Left renal pelvis (tissue), 4 donors: ENCODE measurements at places on chromosomes 7 and 10. TPM values are rescaled to one million over a fixed set of nuclear protein-coding genes. Genes with fewer than 3 reads are reported as not detected.

Gene PON1
- 0.39 TPM for polyA plus RNA-seq

Gene NPM3
- polyA plus RNA-seq, result 53.8 TPM

DNA sequence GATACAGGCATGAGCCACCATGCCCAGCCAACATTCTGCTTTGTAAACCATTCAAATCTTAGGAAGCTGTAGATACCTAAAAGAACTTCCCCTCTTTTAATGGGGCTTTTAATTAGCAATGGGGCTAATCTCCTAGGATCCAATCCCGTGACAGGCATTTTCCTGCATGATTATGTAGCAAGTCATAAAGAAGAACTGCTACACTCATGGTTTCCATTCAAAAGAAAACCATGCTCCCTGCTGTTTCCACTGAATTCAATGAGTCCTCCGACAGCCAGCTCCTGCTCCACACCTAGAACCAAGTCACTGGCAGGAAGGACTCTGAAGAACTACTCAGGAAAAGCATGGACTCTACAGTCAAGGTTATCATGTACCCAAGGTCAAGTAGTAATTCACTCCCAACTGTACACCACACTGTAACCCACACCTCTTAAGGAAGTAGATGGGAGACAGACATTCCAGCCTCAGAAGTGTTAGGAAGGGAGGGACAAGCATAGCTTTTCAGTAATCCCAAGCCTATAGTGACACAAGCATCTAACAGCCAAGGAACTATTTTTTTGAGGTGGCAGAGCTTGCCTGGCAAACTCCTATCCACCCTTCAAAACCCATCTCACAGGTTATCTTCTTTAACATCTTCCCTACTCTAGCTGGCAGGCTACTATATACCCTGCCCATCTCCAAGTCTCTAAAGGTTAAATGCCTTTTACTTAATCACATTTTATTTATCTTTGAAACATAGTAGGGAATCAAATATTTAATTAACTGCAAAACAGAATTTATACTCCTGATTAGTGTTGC lies 47.5 kb downstream of the CTBP2 start:
- no peak for DNase-seq

GRCh38 chr10:93672890-93673289 lies 29.5 kb downstream of the FRA10AC1 start:
- no peak for DNase-seq

DNA sequence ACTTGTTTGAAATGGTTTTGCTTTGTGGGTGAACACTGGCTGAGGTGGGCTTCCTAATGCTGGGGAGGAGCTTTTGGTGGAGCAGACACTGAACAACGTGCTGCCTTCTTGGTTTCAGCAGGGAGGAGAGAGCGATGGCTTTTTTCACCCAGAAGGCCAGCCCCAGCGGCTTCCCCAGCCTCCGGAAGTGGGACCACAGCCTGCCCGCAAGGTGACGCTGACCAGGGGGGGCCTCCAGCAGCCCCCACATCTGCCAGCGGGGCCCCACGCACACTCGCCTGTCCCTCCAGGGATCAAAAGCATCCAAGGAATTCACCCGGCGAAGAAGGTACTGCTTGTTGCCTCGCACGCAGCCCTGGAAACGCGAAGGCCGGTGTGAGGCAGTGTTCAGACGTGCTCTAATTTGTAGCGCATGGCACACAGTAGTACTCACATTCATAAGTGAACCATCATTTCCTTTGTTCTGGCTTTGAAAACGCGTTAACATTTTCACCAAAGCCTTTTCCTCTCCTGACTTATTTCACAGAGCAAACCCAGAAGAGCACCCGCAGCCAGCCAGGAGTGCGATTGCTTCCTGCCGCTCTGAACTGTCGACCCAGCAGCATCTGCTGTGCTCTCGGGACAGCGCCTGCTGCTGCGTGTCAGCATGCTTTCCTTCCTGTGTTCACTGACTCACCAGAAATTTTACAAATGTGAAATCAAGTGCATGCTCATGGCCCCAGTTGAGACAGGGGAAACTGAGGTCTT lies 48.4 kb downstream of the SHH start:
- no peak for DNase-seq

DNA sequence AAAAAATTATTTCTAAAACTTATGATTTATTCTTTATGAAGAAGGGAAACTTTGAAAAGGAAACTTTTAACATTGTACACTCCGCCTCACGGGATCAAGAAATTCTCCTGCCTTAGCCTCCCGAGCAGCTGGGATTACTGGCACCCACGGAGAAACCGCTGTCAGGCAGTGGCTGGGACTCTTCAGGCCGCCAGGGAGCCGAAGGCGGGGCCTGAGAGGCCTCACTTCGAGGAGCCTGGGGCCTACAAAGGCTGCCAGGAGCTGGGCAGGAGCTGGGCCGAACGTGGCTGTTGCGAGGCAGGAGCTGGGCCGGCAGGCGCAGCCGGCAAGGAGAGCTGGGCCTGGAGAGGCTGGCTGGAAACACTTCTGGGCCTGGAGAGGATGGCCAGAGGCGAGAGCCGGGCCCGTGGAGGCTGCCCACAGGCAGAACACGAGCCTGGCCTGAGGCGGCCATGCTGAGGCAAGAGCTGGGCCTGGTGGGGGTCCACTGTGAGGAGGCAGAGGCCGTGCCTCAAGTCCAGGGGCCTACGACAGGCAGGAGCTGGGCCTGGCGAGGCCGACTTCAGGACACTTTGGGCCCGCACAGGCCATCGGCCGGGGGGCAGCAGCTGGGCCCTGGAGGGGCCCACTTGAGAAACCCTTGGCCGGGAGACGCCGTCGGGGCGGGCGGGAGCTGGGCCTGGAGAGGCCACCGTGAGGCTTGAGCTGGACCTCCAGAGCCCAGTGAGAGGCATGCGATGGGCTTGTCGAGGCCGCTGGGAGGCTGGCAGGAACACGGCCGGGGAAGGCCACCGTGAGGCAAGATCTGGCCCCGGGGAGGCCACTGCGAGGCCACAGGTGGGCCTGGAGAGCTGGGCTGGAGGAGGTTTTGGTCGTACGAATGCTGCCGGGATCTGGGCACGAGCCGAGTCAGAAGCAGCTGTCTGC lies 23.7 kb downstream of the MDH2 start:
- no peak for DNase-seq

- DNase-seq, result no peak
Measured at GRCh38 chr10:114556236-114557122, 101.6 kb downstream of the ABLIM1 start.

- no peak for DNase-seq
Measured at GRCh38 chr7:36265680-36266079, 112.6 kb downstream of the EEPD1 start.

- DNase-seq, result no peak
Measured at GRCh38 chr10:6220418-6221191, 17.9 kb downstream of the PFKFB3 start.

DNA sequence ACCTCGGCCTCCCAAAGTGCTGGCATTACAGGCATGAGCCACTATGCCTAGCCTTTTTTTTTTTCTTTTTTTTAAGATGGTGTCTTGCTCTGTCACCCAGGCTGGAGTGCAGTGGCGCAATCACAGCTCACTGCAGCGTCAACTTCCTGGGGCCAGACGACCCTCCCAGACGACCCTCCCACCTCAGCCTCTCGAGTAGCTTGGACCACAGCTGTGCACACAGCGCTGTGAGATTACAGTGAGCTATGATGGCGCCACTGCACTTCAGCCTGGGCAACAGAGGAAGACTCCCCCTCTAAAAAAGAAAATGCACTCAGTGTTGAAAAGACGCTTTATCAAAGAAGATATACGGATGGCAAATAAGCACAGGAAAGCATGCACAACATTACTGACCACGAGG lies 16.5 kb upstream of the WIPI2 start:
- DNase-seq, result no peak

GRCh38 chr7:131503639-131504038 lies 52.8 kb downstream of the PODXL start:
- DNase-seq, result no peak
